ENCODE measurements at places on chromosomes 5 and 9.

- DNase-seq = no peak
Measured at GRCh38 chr9:136958473-136958872, 6.4 kb downstream of the LCN12 start.

GRCh38 chr9:128615571-128615970 lies 41.1 kb downstream of the DYNC2I2 start:
- DNase-seq = no peak

DNA sequence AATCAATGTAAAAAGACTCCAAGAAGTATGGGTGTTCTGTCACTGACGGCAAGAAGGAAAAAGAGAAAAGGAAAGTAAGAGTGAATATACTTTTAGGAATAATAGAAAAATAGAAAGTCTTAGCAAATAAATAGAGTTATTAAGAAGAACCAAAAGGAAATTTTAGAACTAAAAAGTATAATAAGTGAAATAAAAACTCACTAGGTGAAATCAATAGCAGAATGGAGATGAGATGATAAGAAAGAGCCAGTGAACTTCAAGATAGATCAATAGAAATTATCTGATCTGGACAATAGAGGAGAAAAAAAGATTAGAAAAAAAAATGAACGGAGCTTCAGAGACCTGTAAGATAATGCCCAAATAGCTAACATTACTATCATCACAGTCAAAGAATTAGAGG lies 31.6 kb upstream of the ANXA6 start:
- DNase-seq = no peak

DNA sequence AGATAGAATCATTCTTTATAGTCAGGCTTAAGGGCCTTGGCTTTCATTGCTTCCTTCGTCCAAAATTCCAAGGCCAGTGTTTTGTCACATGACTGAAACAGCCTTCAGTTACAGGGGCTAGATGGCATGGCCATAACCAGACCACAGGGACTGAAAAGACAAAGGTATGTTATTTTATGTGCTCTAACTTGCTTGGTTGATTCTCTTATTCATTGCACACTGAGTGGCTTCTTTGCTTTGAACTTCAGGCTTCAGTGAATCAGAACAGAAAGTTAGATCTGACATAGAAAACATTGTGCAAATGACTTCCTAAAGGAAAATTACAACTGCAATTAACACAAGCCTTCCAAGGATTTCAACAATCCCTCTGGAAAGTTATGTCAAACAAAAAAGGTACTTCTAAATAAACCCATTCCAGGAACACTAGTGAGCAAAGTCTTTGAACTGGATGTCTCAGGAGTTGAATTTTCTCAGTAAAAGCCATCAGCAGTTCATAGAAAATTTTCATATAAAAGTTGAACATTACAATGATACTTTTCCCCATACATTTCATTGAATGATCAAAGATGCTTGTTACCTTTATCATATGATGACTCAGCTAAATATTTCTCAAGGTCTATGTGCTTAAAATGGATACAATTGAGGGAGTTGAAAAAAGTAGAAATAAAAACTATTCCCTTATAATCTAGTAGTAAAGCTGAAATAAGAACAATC lies 355.3 kb downstream of the TMEM232 start:
- no peak for DNase-seq

- no peak for DNase-seq
Measured at GRCh38 chr5:67166460-67167285, 29.9 kb downstream of the CD180 start.

DNA sequence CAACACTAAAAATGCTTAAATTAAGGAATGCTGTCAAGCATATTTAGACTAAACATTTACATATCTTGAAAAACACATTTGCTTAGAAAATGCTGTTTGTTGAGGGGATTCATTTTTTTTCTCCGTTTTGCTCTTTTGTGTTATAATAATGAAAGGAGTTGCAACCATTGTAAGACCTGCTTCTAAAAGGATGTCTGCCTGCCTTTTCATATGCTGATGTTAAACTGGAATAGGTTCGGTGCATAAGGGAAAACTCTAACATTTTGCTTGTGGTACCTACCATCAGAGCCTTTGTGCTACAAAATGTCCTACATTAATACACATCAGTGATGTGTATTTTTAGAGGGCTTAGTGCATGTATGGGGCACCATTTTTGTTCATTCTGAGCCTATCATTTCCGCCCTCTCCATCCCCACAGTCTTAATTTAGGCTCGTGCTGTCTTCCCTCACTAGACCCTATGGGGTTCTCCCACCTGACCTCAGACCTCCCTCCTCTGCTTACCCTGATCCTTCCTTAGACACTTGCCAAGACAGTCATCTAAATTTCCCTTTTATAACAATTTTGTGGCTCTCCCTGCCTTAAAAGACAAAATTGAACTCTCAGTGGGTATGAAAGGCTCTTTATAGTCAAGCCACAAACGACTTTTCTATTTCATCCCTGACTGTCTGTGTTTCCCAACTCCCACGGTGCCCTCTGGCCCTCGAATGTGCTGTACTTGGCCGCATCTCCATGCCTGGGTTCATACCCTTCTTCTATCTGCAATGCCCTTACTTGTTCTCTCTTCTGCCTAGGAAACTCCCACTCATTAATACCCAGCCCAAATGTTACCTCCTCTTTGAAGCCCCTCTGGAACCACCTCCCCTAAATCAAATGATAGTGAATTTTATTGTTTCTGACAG lies 61.2 kb downstream of the CMYA5 start:
- DNase-seq = no peak

GRCh38 chr5:109100971-109101370 lies 308.8 kb downstream of the PJA2 start:
- DNase-seq = no peak

DNA sequence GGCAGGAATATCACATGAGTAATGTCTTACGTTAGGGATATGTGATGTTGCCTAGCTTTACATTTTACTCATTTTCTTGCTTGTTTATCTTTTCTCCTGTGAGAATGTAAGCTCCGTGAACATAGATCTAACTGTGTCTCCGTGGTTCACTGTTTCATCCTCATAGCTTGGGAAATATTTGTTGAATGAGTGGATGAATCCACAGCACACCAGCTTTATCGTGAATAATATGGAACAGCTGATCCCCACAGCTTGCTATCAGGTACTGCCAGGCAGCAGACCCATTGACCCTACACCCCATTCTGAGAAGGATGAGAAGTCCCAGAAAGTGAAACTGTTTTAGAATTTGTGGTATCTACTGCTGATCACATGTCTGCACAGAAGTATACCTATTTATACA lies 106.8 kb upstream of the FBN2 start:
- DNase-seq = no peak

GRCh38 chr9:94760660-94761059 lies 34.2 kb downstream of the AOPEP start:
- no peak for DNase-seq

DNA sequence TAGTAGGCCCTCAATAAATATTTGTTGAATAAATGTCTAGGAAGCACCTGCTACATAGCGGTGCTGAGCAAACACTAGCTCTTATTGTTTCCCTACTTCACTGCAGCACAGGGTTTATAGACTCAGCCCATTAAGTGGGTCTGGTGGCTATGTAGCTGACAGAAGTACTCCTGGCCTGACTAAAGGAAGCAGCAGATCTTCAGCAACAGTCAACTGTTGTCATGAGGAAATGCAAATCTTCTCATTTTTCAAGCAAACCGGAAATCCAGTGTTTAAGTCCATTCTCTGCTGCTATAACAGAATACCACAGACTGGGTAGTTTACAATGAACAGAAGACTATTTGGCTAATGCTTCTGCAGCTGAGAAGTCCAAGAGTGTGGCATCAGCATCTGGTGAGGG lies 2.8 kb upstream of the TEX10 start:
- DNase-seq = no peak

DNA sequence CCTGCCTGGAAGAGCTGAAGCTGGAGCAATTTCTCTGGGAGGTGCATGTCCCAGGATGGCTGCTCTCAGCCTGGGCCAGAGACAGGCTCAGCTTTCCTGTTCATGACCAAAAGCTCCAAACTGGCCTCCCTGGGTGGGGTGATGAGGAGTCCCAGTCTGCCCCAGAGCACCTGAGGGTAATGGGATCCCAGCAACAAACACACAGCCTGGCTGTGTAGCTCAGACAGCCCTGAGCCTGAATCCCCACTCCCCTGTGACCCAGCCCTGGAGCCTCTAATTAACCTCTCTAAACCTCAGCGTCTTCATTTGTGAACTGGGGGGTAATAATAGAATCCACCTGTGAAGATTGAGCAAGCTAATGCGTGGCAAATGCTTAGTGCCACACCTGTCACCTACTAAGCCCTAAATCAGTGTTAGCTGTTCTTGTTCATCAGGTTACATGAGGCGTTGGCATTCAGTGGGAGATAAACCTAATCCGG lies 67.5 kb downstream of the HSPA4 start:
- DNase-seq = no peak

- DNase-seq = no peak
Measured at GRCh38 chr5:178668579-178668978, 41.7 kb upstream of the CLK4 start.

DNA sequence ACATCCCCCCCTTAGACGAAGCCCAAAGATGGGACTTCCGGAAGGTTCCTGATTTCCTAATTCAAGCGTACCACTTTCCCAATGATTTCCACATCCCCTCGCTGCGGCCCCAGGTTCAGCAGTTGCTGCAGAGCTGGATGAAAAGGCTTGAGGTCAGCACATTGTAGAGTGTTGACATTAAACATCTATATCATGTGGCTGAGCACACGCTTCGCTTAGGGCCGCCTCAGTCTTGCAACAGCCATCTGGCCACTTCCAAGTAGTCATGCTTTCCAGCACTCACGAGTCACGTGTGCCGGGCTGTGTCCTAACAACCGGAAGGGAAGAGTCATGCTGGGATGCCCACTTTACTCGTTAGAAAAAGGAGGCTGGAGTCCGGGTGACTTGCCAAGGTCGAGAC lies 340.6 kb upstream of the IRX4 start:
- no peak for DNase-seq

DNA sequence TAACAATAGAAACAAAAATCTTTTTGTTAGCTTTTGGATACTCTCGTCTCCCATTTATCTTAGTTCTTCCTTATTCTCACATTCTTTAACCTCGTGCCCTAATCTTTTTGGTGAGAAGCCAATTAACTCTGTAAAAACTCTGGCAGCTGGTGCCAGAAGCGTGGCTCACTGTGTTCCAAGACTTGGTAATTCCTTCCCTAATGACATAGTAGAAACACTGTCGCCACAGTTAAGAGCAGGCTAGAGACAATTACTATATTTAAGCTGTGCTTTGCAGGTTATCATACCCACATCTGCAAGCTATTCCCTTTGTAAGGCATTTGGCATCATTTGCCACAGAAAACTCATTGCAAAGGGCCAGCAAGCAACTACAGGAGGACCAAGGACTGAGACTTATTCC lies 160.9 kb upstream of the PIK3R1 start:
- no peak for DNase-seq

GRCh38 chr5:2701592-2701991 lies 49.9 kb downstream of the IRX2 start:
- no peak for DNase-seq

- no peak for DNase-seq
Measured at GRCh38 chr5:173451031-173451430, 122.8 kb upstream of the STC2 start.
